ENCODE measurements at places on chromosomes 7 and 10. TPM values are rescaled to one million over a fixed set of nuclear protein-coding genes. Genes with fewer than 3 reads are reported as not detected.

MICU1 gene
- polyA plus RNA-seq: 34.4 TPM

FRMPD2 gene
- polyA plus RNA-seq: not detected

NET1 gene
- 6.0 TPM for polyA plus RNA-seq

SPDYE1 gene
- not detected for polyA plus RNA-seq

CDH23 gene
- not detected for polyA plus RNA-seq

SAP25 gene
- polyA plus RNA-seq: not detected

SPDYE16 gene
- polyA plus RNA-seq: not detected

SGPL1 gene
- polyA plus RNA-seq: 20.2 TPM

KIF11 gene
- polyA plus RNA-seq: 1.1 TPM

SRRM3 gene
- polyA plus RNA-seq: not detected

FGFR2 gene
- not detected for polyA plus RNA-seq

DRGX gene
- not detected for polyA plus RNA-seq

OR9A2 gene
- not detected for polyA plus RNA-seq

SPDYE18 gene
- not detected for polyA plus RNA-seq
